ENCODE measurements at places on chromosomes 4 and X.

DNA sequence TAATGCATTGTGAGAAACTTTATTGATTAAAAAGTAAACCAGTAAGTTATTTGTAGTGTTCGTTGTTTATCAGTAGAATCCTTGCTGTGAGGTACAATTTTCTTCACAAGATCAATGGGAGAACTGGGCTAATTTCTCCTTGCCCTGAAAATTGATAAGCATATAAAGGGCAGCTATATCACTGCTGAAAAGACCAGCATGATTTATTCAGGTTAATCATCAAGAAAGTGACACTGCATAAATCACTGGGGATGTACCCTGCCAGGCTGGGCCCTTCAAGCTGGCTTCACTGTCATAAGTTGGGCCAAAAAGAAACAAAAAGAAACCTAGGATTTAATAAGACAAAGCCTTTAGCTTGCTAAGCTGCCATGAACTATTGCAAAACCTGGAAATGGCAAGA, 746.7 kb downstream of the STPG2 start:
- peak; percentile 14 for DNase-seq

GRCh38 chr4:14387647-14388046, 614.6 kb upstream of the CPEB2 start:
- no peak for DNase-seq

GRCh38 chr4:177080388-177080787, 229.3 kb upstream of the NEIL3 start:
- no peak for DNase-seq

GRCh38 chr4:80207172-80207583, 9.9 kb downstream of the PRDM8 start:
- no peak for DNase-seq

GRCh38 chrX:18964901-18965300, 19.0 kb downstream of the PHKA2 start:
- no peak for DNase-seq

- DNase-seq = no peak
Measured at GRCh38 chrX:82534086-82534597, 973.9 kb upstream of the POU3F4 start.

GRCh38 chr4:139333046-139333445, 30.8 kb upstream of the NDUFC1 start:
- no peak for DNase-seq

- no peak for DNase-seq
Measured at GRCh38 chrX:69263251-69263820, 98.1 kb upstream of the PJA1 start.

DNA sequence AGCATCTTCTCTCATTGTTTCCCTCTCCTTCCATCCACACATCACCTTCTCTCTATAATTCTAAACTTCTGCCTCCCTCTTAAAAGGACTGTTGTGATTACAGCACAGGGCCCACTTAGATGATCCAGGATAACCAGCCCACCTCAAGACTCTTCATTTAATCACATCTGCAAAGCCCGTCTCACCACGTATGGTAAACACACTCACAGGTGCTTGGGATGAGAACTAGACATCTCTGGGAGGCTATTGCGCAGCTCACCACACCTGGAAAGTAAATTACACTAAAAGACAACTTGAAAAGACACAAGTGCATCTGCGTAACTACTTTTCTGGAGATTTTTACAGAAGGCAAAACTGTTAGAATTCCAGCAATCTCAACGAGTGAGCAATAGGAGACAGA, 15.4 kb upstream of the C1QTNF7 start:
- DNase-seq = no peak

DNA sequence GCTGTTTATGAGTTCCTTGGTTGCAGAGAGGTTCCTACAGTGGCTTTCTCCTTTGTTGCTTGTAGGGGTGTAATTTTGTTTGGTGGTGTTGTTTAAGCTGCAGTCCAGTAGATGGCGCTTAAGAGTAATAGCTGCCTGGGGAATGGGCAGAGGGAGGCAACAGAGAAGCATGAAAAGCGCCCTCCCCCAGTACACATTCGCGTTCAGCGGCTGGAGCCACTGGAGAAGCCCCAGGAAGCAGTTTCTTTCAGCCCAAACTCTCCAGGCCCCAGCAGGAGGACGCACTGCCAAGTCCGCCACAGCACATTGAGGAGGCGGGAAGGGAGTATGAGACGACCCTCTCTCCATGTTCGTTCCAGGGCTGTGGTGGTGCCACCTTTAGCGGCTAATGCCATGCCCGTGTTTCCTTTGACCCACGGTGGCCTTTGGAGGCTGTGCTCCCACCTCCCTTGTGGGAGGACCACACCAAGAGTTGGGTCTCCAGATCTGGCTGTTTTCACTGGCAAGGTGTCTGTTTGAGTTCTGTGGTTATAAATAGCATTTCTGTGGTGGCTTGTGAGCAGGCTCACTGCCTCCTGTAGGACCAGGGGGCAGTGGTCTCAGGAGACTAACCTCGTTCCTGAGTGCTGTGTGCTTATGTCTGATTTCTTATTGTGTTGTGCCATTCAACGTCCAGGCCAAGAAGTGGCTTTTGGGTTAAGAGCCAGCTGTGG, 252.3 kb downstream of the ARHGAP10 start:
- peak; percentile 43 for DNase-seq

- DNase-seq = no peak
Measured at GRCh38 chr4:38987491-38987890, 44.7 kb downstream of the TMEM156 start.

GRCh38 chr4:3880615-3881120, 114.5 kb downstream of the ADRA2C start:
- DNase-seq = peak; percentile 45

- DNase-seq = no peak
Measured at GRCh38 chr4:139525414-139525813, 30.6 kb downstream of the SETD7 start.

DNA sequence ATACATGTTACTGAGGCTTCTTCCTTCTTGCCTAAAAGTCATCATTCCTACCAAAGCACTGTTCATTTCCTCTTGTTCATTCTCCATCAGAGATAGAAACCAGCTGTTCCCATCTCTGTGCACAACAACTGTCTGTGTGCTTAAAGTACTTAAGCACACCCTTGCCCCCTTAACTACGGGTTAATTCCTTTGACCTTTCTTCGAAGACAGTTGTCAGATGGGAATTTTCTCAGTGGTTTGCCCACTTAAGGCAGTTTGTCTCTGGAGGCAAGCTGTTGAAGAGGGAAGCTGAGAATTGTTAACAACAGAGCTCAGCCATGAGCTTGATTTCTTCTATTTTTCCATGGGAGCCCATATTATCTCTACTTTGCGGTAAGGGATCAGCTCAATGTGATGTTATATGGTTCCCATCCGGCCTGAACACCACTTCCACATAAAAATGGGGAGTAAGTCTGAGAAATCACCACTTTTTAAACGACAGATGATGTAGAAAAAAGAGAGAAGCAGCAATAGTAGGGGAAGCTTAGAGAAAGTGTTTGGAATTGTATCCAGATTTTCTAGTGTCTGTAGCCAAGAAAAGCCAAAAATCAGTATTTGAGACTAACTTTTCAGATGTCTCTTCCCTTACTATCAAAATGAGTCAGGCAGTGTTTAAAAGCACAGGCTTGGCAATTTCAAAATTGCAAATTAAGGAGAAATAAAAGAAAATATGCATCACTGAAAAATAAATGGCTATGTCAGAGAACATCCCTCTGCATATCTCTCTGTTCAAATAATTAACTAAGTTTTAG, 194.4 kb downstream of the SLIT2 start:
- DNase-seq = no peak

DNA sequence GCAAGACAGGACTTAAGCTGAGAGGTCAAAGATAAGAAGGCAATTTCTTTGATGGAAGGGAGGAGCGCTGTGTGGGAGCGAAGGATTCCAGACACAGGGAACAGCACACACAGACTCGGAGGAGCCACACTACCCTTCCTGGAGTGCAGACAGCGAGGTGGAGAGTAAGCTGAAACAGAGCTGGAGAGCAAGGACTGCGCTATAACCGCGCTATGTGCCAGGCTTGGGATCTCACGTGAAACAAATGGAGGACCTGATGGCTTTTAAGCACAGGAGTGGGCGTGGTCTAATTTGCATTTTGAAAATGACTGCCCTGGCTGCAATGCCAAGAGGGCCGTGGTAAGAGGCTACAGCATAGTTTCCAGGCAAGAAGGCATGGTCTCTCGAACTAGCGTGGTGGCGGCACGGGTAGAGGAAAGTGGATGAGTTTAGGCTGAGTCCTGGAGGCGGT, 113.9 kb upstream of the SORBS2 start:
- DNase-seq = no peak

GRCh38 chrX:130834149-130834548, 68.9 kb downstream of the ENOX2 start:
- no peak for DNase-seq

DNA sequence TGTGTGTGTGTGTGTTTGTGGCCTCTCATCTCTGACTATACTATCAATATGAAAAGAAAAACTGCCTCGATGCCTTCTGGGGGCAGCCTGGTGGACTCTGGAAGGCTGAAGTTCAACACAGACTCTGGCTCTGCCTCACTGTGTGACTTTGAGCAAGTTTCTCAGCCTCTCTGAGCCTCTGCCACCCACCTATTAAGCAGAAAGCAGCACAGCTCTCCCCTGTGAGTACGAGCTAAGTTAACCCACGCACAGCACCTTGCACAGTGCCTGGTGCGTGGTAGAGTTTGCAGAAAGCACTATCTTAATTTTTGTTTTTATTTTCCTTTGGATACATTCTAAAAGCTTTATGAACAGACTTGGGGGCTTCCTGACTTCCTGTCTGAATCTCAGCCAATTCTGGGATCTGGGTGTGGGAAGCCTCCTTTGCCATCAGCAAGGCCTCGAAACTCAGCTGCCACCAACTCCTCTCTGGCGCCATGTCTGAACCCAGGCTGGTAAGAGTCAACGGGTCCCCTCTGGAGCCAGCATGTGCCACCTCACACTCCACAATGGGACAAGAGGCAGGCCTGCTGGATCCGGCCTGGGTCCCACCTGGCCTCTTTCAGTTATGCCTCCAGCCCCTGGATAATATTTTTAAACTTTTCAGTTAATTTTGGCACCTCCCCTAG, 57.3 kb downstream of the JAKMIP1 start:
- DNase-seq = no peak

DNA sequence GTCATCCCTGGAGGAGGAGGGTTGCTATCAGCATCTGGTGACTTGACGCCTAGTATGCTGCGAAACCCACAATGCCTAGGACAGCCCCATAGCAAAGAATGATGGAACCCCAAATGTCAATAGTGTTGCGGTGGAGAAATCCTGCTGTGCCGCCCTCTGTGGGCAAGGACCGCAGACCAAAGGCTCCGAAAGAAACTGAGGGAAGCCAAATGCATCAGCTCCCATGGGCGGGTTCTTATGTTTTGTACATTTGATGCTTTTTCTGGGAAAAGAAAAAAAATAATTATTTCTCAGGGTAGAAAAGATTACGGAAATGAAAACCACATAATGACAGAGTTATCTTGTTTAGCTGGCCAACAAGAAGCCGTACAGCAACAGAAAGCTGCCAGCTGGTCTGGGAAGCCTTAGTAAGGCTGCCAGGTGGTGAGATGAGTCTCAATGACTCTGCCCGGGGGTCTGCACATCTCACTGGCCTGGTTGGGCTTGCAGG, 95.0 kb upstream of the TBL1X start:
- peak; percentile 61 for DNase-seq

GRCh38 chrX:67651437-67652142, 107.8 kb downstream of the AR start:
- DNase-seq = no peak

GRCh38 chrX:120517936-120518335, 42.8 kb downstream of the CUL4B start:
- DNase-seq = no peak

DNA sequence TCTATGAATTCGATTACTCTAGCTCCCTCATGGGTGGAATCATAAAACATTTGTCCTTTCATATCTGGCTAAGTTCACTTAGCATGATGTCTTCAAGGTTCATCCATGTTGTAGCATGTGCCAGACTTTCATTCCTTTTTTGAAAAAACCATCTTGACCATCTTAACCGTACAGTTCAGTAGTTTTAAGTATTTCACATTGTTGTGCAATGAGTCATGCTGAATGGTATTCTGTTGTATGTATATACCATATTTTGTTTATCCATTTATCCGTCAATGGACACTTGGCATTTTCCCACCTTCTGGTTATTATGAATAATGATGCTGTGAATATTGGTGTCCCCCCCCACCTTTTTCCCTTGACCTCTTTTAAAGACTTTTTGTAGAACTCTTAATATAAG, 72.4 kb upstream of the TLR2 start:
- DNase-seq = peak; percentile 11

- DNase-seq = no peak
Measured at GRCh38 chrX:87397103-87397886, 120.3 kb upstream of the KLHL4 start.

- DNase-seq = no peak
Measured at GRCh38 chrX:71911731-71912050, 1.0 kb downstream of the NHSL2 start.

GRCh38 chr4:68717999-68718398, 47.5 kb upstream of the UGT2B15 start:
- DNase-seq = no peak

All from A172 (cell line).